ENCODE measurements at places on chromosomes 12 and 14. TPM values are rescaled to one million over a fixed set of nuclear protein-coding genes. Genes with fewer than 3 reads are reported as not detected.
A peak's percentile ranks its signal among the peaks of the same experiment; 100 is the strongest.

DNA sequence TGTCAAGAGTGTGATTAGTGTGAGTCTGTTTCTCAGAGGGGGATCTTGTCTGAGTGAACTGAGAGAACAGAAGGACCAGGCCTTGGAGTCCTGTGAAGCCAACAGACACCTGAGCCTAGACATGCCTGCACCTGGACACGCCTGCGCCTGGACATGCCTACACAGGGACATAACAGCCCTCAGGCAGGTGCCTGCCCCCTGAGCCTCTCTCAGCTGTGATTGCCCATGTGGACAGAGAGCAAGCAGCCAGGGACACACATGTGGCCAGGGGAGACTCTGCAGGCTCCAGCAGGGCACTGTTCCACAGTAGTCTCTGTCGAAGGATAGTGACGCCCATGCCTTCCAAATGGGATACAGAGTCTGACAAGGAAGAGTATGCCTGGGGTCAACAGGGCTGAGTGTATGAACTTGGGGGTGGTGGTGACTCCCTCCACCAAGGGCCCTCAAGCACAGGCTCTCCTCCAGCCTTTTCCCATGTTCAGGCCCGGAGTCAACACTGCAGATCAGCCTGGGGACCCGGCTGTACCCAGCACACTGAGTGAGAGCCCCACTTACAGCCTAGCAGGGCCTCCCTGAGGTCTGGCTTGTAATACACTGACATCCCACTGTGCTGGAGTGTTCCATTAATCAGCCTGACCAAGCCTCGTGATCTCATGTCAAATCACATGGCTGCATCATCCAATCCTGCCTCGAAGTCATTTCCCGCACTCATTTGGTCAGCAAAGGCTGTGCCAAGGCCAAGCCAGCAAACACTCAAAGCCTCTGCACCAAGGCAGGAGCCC is 173.0 kb downstream of the CALM1 start:
- DNase-seq, result no peak

DNA sequence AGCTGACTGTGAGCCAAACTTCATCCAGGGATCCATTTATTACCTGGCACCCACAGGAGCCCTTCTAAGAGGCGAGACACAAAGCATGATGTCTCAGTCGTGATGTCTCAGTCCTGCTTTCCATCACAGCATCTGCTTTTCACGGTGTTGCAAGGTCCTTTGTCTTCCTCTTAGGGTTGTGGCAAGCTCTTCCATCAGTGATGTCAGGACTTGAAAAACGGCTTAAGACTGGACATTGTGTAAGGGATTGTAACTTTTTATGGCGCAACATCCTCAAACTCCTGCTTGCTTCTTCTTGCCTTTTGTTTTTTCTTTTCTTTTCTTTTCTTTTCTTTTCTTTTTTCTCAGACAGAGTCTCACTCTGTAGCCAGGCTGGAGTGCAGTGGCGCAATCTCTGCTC is 586.5 kb upstream of the TMEM132C start:
- DNase-seq, result no peak

GRCh38 chr14:56176530-56176929 is 58.3 kb downstream of the PELI2 start:
- DNase-seq, result no peak

DNA sequence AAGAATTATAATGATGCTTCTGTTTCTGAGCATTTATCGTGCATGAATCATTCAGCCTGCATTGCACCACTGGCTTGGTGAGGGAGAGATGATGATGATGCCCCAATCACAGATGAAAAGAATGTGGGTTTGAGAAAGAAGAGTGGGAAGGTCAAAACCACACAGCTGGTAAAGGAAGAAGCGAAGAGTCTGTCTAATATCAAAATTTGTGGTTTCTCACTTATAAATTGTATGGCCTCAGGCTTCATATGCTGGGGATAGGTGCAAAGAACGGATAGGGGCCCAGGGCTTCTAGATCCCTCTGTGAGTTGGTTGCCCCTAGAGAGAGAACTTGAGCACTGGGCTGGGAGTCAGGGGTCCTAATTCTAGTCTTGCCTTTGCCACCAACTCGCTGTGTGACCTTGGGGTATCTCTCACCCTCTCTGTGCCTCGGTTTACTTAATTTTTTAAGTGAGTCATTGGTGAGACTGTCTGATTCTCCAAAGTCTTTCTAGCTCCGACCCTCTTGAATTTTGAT is 2.2 kb downstream of the OASL start:
- no peak for DNase-seq

DNA sequence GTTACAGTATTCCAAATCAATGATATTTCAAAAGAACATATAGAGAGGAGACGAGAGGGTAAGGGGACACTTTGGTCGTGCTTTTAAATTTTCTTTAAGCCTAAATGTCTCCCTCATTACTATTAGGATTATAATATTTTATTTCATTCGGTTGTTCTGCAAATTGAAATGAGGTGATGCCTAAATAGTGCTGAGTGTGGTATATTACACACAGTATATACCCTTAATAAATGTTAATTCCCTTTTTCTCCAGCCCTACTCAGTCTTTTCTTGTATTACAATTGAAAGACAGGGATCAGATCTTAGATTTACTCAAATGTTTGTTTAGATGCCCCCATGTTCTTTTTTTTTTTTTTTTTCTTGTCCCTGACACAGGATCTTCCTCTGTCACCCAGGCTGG is 7.7 kb downstream of the SNAPC1 start:
- no peak for DNase-seq

- no peak for DNase-seq
Measured at GRCh38 chr12:53004178-53004577, 2.1 kb upstream of the EIF4B start.

- DNase-seq, result peak; percentile 44
Measured at GRCh38 chr14:95496690-95497259, 19.7 kb downstream of the SYNE3 start.

DNA sequence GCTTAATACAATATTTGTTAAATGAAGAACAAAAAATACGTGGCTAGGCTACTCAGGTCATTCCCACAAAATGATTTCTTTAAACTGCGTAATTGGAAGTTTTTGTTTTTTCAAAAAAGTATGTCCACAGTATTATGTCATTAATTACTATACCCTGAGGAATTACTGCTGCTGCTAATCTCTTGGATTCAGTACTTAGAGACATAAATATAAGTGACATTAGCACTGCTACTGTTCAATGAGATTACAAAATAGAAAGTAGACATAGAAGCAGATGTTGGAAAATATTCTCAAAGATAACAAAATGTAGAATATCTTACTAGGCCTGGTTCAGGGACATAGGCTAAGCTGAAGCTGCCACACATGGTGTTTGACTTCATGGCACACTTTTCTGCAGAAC is 36.3 kb downstream of the HMGA2 start:
- DNase-seq, result no peak

GRCh38 chr12:65409726-65410125 is 131.2 kb downstream of the MSRB3 start:
- DNase-seq, result no peak

GRCh38 chr14:68593806-68594536 is 198.9 kb downstream of the ZFP36L1 start:
- DNase-seq, result peak; percentile 69

DNA sequence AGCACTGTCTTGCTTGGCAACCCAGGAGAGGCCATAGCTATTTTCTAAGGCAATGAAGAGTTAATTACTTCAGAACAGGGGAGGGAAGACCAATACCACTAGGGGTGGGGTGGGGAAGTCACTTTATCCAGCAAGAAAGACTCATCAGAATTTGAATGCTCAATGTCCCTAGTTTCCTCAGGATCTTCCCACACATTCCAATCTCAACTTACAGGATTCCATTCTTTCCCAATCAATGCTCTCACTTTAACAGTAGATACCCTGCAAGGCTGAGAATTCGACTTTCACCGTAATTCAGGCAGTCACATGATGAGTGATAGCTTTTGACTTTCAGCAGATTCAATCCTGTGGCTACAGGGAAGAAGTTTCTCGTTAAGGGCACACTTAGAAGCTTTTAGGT is 526.6 kb upstream of the SEL1L start:
- DNase-seq, result no peak

GRCh38 chr12:124130691-124131591 is 157.9 kb downstream of the ZNF664 start:
- DNase-seq, result peak; percentile 58

Gene BDKRB1
- total RNA-seq, result 0.18 TPM

Gene PLCZ1
- total RNA-seq, result not detected
